ENCODE measurements at places on chromosomes 4 and X.

DNA sequence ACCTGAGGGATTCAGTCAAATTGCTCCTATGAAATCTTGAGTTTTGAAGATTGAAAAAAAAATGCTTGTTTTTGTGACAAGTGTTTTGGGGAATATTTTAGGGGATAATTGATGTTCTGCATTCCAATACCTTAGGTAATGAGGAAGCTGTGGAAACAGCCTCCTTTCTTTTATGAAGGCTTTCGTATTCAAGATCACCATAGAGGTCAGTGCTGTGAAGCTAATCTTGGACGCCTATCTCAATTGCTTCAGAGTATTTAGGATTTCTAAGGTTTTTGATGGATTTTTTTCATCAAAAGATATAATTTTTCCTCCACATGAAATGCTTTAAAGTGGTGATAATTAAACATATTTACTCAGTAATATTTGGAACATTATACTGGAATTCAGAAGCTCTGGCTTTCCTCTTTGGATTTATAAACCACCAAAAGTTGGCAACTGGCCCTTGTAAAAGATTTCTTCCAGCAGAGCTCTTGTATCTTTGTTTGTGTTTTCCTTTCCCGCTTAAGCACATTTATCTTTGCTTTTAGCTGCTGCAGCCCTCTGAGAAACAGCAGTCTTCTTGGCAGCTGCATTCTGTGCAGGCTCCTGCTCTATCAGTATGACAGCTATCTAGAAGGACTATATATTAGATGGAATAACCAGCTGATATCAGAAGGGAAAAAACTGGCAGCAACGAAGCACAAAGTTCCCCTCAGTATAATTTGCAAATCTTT, 63.7 kb downstream of the HMGB2 start:
- no peak for DNase-seq

GRCh38 chrX:67296395-67296794, 247.4 kb upstream of the AR start:
- no peak for DNase-seq

GRCh38 chrX:155968326-155968661, 29.2 kb upstream of the IL9R start:
- DNase-seq = no peak

- no peak for DNase-seq
These were observed 62.6 kb downstream of the GLUD2 start for GRCh38 chrX:121109986-121110385.

- no peak for DNase-seq
These were observed 17.8 kb upstream of the RAB33B start for GRCh38 chr4:139436122-139436521.

DNA sequence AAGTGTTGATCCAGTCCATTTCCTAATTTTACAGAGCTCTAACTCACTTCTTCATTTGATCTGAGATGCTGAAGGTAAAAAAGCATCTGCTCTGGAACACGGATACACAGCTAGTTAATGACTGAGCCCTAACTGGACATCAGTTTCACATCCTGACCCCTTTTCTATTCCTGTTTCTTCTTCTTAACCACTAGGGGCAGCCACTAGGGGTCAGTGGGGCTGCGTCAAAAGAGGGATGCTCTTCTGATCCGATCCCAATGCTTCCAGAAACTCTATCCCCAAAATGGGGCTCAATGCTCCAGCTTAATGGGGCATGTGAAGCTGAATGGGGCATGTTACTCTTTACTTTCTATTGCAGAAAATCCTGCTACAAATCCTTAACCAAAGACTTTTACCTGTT, 33.4 kb upstream of the PHKA2 start:
- DNase-seq = no peak

DNA sequence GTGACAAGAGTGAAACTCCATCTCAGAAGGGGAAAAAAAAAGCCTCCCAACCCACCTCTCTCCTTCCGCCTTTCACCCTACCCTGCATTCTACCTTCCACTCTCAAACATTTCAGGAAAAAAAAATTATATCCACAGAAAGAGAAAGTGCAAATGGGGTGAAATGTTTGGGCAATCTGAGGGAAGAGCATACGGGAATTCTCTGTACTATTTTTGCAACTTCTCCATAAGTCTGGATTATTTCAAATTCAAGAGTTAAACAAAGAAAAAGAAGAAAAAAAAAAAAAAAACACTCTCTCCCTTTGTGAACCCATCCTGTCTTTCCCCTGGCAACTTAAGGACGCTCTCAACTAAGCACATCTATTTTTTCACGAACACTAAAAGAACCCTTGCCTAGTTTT, 41.3 kb downstream of the AFAP1 start:
- DNase-seq = no peak

DNA sequence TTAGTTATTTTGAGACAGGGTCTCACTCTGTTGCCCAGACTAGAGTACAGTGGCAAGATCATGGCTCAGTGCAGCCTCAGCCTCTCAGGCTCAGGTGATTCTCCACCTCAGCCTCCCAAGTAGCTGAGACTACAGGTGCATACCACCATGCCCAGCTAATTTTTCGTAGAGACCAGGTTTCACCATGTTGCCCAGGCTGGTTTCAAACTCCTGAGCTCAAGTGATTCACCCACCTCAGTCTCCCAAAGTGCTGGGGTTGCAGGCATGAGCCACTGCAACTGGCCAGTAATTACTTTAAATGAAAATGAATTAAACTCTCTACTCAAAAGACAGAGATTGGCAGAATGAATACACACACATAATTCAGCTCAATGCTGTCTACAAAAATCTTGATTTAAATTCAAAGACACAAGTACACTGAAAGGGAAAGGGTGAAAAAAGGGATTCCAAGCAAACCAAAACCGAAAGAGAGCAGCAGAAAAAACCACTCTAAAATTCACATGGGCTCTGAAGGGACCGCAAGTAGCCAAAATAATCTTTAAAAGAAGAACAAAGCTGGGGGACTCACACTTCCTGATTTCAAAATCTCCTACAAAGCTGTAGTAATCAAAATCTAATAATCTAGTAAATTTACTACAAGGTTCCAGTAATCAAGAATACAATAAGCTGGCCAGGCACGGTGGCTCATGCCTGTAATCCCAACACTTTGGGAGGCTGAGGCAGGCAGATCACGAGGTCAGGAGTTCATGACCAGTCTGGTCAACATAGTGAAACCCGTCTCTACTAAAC, 11.8 kb upstream of the SPON2 start:
- DNase-seq = no peak

GRCh38 chr4:41050116-41050515, 164.2 kb downstream of the APBB2 start:
- no peak for DNase-seq

DNA sequence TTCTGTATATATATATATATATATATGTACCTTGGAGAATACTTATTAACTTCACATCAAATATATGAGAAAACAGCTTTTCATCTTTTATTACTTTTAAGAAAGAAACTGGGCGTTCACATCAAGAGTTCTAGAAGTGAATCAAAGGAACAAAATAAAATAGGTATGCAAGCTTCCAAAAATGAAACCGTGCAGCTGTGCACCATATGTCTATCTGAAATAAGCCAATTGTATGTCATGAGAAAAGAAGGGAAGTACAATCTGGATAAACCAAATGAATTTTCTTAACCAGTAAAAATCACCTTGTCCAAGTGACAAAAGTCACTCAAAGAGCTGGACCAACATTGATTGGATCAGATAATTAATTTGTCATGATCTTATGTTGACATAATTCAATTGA, 405.4 kb upstream of the TECRL start:
- no peak for DNase-seq

DNA sequence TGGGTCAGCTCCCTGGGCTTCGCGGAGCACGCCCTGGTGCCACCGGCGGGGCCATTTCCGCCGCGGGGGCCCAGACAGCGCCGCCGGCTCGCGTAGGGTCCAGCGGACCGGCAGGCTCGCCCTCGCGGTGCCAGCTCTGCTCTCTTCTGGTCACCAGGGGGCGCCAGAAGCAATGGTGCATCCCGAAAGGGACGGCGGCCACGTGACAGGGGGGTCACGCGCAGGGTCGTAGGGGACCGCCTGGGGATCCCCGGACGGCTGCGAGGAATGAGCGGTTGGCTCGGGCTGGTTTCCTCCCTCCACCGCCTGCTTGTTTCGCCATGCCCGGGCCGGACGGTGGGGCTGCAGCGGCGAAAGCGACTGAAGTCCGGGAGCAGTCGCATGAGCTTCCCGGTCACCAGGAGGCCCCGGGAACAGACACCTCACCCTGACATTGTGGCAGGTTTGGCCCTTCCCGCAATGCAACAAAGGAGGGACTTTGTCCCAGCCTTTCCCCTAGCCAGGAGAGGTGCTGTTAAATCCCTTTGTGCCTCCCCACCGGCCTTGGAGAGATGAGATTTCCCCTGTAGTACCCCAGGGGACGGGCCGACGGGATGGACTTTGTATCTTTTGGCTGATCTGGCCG, 15.8 kb downstream of the ZCCHC12 start:
- DNase-seq = no peak

- DNase-seq = no peak
These were observed 27.8 kb upstream of the SLC2A9 start for GRCh38 chr4:10048941-10049697.

GRCh38 chr4:5883916-5884315, 9.0 kb downstream of the CRMP1 start:
- no peak for DNase-seq

DNA sequence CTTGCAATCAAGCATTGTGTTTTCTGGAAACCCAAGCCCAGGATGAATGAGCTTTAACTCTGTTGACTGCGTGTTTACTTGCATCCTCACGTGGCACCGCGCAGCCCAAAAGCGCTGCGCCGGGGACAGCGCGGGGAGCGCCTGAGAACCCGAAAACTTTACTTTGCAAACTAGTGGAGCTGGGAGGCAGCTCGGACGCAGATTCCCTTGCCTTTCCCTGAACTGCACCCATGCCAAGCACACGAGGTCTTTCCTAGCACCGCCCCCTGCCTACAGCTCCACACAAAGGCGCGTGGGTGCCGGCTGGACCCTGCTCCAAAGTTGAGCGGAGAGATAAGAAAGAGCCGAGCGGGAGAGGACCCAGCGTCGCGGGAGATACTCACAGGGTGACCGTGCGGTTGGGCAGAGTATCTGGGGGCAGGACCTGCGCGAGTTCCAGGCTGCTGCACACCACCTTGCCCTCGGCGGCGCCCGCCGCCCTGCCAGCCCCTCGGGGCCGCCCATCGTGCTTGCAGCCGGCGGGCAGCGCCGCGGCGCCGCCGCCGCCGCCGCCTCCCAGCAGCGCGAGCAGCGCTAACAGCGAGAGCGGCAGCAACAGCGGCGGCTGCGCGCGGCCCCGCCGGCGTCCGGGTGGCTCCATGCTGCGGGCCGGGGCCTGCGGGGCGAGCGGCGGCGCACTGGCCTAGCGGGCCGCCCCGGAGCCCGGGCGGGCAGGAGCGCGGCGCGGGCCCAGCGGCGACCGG, 550 bp downstream of the ADGRA3 start:
- no peak for DNase-seq

GRCh38 chr4:176307666-176307930, 12.2 kb upstream of the SPCS3 start:
- no peak for DNase-seq

DNA sequence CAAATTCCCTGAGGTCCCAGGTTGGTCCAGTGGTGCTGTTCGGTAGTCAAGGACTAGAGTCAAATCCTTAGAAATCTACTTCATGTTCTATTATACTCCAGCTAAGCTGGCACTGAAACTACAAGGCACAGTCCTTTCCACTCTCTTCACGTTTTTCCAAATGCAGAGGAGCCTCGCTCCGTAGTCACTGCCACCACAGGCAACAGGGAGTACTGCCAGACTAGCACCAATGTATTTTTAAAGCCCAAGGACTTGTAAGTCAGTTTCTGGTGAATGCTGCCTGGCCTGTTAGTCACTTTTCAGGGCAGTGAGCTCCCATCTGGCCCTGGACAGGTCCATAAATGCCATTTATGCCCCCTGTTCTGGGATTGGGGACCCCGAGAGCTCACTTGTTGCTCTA, 323.5 kb downstream of the FAM47A start:
- DNase-seq = no peak

DNA sequence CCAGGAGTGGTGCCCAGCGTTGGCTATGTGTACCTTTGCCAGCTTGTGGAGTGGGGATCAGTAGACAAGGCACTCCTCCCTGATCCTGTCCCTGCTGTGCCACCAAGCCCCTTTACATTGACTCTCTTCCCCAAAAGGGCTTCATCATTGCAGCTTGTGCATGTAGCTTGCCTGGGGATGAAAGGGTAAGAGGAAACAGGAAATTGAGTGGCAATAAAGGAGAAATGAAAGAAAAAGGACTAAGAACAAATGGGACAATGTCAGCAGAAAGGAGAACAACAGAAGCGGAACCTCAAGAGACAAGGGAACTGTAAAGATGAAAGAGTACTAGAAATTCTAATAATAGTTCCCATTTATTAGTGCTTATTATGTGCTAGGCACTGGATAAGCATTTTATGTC, 8.7 kb upstream of the IL13RA1 start:
- no peak for DNase-seq

- no peak for DNase-seq
These were observed 73.9 kb downstream of the AMELX start for GRCh38 chrX:11366998-11367595.

DNA sequence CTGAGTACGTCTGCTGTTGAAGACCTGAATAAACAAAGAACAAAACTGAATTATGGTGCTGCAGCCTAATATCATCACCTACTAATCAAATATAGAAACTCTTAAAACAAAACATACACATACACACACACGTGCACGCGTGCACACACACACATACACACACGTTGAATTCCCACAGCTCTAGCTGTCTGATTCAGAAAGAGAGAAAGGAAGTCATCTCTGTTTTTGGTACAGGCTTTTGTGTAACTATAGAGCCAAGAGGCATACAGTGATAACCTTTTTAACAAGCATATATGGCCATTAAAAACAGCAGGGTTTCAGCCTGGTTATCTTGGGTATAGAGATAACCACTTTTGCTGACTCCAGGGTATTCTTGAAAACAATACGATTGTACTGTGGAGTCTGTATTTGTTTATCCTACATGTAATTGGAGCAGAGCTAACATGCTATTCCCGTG, 823.2 kb downstream of the CCSER1 start:
- no peak for DNase-seq
